ENCODE measurements at places on chromosomes 3 and 15. TPM values are rescaled to one million over a fixed set of nuclear protein-coding genes. Genes with fewer than 3 reads are reported as not detected.

The RLBP1 gene
- total RNA-seq, result not detected

The DLL4 gene
- total RNA-seq, result 7.6 TPM

DNA sequence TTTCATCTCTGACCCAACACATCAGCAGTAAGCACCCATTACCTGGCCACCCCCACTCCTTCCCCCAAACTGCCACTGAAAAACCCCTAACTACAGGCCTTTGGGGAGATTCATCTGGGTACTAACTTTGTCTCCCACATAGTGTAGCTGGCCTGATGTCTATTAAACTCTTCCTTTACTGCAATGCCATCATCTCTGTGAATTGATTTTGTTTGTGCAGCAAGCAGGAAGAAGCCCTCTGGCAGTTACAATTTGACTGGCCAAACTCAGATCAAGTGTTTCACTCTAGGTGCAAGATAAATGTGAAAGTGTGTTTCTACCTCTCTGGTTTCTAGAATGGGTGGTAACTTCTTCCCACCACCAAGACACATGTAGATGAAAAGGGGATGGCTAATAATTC lies 26.7 kb upstream of the OR5K4 start:
- no peak for DNase-seq

DNA sequence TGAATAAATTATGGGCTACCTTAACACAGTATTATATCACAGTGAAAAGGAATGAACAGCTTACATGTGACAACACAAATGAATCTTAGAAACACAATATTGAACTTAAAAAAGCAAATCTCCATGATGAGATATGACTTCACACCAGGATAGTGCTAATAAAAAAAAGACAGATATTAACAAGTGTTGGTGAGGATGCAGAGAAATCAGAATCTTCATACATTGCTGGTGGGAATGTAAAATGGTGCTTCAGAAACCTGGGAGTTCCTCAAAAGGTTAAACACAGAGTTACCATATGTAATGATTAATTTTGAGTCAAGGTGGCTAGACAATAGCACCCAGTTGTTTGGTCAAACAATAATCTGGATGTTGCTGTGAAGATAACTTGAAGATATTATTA lies 51.4 kb downstream of the HSPBAP1 start:
- DNase-seq, result no peak

DNA sequence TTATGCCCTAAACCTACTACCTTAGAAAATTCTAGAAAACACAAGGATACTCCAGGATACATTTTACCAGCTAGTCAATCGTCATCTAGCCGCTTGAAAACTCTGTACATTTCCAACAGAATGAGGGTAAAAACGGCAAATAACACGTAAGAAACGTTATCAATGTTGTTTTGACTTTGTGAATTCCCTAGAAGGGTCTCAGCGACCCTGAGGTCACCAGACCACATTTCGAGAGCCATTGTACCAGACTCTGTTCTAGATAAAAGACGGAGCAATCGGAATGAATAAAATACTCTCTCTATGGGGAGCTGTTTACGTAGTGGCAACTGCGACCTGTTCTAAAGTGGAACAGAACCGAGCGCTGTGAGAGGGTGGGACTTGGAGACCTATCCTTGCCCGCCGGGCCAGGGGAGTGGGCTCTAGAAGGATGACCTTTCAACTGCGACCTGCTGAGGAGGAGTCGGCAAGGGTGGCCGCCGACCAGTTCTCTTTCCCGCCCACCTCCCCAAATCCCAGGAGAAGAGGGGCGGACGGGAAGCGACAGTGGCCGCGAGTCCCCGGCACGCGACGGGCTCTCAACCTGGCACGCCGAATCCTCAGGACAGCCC lies 778 bp upstream of the AP4E1 start:
- DNase-seq, result no peak

DNA sequence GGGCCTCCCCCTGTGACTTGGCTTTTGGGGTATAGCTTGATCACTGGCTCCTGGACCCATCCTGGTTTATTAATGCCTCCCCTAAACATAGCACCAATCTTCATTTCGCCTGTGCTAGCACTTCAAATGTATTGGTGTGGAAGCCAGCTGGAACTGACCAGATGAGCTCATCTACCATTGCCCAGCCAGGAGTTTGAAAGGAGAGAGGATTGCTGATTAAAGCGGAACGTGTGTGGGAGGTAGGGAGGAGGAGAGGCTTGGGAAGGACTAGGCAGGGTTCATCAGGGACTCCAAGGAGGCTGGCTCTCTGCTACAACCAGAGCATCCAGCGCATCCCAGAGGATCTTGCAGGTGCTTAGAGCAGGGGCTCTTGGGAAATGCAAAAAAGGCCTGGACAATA lies 34.4 kb upstream of the TLE3 start:
- DNase-seq, result peak; percentile 40

DNA sequence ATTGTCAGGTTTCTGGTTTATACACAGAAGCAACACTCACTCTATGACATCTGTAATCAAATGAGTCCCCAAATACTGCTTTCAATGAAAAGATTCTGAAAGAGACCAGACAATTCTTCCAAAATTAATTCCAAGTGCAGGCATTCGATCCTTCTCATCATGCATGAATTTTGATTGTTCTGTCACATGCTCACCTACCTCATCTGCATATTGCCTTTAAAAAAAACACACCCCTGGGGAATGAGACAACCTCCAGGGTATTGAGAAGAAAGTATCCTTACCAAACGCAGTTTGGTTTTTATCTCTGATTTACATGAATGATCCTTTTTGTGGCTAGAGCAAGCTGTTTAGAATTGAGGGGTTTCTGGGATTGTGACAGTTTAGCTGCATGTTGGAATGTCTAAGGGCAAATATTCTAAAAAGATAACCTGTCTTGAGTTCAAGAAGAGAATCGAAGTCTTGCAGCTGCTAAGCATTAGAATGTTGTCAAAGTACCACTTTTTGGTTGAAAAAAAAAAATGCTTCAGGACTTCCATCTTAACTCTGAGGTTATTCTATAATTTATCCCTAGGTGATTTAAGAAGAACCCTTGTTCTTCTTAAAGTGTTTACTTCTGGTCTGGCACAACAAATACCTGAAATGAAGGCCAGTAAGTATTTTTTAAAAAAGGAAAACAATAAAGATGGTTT lies 653.1 kb downstream of the RBMS3 start:
- no peak for DNase-seq

All from skin of body (tissue), 3 donors.